ENCODE measurements at places on chromosomes 4 and X.

DNA sequence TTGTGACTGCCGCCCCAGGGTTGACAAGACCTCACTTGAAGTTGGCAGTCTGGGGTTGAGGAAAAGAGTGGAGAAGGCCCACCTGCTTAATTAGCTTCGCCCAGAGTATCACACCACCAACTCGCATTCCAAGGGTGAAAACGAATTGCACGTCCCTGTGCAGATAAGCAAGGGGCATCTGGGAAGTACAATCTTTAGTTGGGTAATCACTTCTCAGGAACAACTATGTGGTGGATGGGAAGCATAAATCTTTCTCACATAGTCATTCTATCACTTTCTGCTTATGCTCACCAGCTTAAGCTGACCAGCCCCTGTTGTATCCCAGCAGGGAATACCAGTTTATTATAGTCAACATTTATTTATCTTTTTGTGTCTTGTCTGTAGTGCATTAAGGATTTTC is 14.3 kb downstream of the SPCS3 start:
- no peak for DNase-seq

DNA sequence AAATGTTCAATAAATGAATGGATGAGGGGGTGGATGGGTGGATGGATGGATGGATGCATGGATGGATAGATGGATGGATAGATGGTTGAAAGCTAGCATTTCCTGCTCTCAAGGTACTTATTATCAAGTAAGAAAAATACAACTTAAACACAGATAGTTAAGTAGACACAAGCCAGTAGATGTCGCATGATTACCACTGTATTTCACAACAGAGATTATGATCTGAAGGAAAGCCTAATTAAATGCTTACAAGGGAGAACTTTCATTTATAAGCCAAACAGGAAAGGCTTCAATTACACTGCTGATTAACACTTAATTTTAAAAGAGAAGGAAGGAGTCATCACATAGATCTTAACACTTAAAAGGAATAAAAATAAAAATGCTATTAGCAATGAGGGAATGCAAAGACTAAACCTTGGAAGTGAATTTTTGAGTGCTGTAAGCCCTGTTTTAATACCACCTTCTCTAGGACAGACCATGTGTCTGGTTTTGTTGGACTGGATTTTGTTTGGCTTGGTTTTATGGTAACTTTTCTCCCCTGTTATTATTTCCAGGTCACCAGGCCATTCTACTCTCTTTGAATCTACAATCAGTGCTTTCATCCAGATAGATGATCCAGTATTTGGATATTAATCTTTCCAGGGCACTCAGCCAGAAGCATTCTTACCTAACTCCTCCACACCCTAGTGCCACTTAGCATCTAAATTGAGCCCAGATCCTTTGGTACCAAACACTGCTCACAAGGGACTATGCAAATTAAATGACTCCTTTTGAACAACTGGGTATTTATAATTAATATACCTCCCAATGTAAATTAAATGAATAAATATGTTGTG is 75.5 kb upstream of the SLC39A8 start:
- DNase-seq = peak; percentile 31

DNA sequence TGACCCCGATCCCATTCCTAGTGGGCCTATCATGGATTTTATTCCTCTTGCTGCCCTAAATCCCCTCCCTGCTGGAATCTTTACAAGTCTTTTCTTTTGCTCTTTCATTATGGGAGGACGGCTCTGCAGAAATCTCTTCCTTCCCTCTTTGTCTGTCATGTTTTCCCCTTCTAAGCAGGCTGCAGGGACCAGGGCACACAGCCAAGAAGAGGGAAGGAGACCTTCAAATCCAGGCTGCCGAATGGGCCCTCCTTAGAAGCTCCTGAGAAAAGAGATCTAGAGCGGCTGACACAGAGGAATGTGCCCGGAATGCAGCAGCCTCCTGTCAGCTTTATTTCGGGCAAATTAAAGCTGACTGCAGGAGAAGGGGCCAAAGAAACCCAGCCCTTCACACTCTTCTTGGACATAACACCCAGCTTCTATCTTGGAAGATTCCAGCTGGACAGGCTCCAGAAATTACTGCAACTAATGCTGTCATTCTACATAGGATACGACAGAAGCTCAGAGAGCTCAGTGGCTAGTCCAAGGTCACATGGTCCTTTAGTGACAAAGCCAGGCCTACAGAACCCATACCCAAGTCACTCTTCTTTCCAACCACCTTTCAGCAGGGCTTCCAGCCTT is 187.8 kb upstream of the NHS start:
- no peak for DNase-seq

- DNase-seq = no peak
Measured at GRCh38 chr4:136103616-136104015, 1428.7 kb downstream of the PCDH18 start.

DNA sequence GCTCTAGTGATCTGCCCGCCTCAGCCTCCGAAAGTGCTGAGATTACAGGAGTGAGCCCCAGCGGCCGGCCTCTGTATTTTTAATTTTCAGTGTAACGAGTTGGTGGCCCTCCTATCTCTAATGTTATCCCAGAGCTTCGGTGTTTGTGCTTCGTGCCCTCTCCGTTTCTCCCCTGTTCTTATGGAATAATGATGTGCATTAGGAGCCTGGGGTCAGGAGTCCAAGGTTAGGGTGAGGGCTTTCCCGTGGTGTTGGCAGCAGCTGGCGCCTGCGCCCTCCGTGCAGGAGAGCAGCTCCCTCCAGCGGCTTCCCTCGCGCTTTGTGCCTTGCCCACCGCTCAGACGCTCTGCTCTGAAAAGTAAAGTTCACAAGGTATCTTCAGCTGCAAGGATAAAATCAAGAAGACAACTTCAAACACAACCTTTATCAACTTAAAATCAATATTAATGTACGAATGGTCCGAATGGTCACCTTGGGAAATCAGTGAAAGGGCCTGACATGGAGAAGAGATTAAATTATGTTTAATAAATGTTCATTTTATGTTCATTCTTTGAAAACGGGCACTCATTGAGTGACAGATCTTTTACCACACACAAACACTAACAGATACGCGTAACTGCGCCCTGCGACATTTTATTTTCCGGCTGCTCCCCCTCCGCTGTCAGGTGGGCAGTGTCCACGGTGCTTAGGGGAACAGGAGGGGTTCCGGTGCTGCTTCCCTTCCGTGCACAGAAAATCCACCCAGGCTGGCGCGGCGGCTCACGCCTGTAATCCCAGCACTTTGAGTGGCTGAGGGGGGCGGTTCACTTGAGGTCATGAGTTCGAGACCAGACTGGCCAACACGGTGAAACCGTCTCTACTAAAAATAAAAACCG is 62.4 kb downstream of the TRAPPC11 start:
- no peak for DNase-seq

DNA sequence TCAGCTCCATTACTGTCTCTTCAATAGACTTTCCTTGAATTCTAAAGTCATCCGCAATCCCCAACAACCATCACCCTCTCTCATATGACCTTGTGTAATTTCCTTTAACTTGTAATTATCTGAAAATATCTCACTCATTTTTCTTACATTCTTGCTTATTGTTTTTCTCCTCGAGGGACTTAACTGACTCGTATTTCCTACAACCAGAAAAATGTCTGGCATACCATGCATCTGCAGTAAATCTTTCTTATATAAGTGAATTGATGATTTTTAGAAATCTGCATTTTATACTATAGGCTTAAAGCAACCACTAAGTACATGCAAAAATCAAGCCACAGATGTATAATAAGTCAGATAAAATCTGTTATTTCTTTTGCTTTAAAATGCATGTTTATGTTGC is 276.7 kb downstream of the UNC5C start:
- DNase-seq = no peak
